ENCODE measurements at places on chromosomes 7 and 10. TPM values are rescaled to one million over a fixed set of nuclear protein-coding genes. Genes with fewer than 3 reads are reported as not detected.

The CHAT gene
- not detected for total RNA-seq

The PAX4 gene
- not detected for total RNA-seq

The CALML3 gene
- total RNA-seq: not detected

The TUBB8 gene
- total RNA-seq: not detected

The CDHR1 gene
- total RNA-seq: not detected

The SLC13A1 gene
- total RNA-seq: not detected

DNA sequence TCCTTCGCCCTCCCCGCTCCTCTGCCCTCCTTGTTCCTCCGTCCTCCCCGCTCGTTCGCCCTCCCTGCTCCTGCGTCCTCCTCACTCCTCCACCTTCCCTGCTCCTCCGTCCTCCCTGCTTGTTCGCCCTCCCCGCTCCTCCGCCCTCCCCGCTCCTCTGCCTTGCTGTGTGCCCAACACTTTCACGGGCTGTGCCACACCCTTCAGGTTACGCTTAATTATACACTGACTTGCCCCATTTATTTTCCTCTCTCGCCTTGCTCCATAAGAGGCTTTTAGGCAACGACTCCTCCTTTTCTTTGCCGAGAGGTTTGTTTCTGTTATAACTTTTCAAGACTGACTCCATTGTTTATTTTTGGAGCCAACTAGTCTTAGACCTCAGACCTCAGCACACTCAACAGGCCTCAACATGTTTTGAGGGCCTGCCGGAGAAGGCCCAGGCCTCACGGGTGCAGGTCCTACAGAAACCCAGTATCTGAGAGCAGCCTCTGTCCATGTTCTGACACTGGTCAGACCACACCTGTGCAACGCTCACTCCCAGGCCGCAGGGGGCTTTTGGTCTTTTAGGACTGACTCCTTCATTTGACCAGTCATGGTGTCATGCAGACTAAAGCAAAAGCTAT lies 18.2 kb upstream of the PRKAG2 start:
- no peak for DNase-seq

- no peak for DNase-seq
Measured at GRCh38 chr10:60527676-60528075, 138.0 kb upstream of the ANK3 start.

- peak; percentile 95 for DNase-seq
Measured at GRCh38 chr10:97584060-97584797, at the start of gene HOGA1. Gene HOGA1, plus strand, starts transcription at chr10:97584389. Its CDS starts 315 bp downstream, at chr10:97584704.

DNA sequence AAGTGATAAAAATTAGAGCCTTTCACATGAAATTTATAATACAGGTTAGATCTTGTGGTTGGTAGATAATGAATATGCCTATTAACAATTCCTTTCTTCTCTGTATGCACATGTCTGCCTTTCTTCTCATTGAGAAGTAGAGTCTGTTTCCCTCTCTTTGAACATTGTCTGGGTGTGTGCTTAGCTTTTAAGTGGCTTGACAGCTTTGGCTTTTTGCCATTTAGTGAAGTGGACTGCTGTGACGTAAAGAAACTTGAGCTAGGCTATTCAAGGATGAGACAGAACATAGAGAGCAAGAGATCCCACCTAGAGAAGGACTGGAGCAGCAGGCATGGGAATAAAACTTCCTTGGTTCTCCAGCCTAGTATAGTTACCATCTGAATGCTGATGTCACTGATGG lies 996.7 kb upstream of the CELF2 start:
- no peak for DNase-seq

DNA sequence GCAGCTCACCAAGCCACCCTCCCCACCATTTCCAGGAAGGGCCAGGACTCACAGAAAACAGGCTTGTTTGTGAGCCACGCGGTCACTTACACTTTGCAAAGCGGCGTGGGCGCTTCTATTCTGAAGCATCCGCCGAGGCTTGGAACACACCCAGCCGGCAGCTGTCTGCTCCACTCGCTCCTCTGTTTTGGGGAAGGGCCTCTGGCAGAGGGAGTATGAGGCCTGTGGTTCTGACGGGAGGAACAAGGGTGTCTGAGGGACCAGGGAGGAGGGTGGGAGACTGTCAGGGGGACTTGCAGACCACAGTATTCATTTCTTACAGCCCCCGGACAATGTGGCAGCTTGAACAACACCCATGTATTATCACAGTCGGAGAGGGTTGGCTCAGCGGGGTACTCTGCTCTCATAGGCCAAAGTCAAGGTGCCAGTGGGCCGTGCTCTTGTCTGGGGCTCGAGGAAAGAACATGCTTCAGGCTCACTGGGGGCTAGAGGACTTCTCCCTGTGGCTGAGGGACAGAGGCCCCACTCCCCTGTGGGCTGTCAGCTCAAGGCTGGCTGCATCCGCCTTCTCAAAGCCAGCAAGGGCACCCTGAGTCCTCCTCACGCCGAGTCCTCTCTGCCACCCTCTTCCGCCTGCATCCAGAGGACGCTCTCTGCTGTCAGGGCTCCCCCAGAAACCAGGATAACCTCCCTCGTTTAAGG lies 60.4 kb upstream of the FAM20C start:
- DNase-seq: no peak

DNA sequence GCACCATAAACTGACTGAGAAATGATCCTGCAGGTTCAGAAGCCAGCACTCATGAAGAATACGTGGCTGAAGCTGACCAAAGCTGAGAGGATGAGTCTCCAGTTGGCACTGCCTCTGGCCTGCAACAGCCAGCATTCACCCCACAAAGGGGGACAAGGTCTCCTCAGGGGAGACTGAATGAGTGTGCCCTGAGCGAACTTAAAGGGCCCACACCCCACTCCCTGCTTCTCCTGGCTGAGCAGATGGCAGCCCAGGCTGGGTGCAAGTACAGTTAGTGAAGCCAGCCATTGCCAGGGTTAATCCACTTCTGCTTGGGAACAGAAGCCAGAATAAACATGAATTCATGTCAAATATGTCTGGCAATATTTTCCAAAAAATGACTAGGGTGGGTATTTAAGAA lies 98.1 kb downstream of the PPP1R17 start:
- no peak for DNase-seq

- no peak for DNase-seq
Measured at GRCh38 chr10:6600224-6600987, 20.3 kb upstream of the PRKCQ start.

GRCh38 chr10:132400041-132400546 lies 3.1 kb downstream of the PWWP2B start:
- no peak for DNase-seq

GRCh38 chr7:128757203-128757602 lies 18.0 kb downstream of the CALU start:
- no peak for DNase-seq

DNA sequence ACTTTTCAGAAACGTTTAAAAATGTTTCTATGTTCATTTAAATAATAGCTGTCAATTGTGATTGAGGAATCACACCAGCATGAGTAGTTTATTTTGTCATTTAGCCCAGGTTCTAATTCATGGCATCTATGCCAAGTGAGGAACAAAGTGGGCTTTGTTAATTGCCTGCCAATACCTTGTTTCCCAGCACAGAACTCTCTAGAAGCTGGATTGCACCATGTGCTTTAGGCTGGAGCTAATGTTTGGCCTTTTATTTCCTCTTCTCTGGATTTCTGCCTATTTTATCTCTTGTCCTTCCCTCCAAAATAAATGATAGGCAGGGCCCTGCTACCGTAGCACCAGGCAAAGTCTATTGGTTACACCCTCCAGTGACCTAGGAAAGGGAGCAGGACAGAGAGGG lies 109.9 kb upstream of the ITGB1 start:
- DNase-seq: no peak

GRCh38 chr7:7426676-7427075 lies 109.0 kb downstream of the COL28A1 start:
- no peak for DNase-seq

- no peak for DNase-seq
Measured at GRCh38 chr7:1542841-1543747, 12.6 kb downstream of the MAFK start.

DNA sequence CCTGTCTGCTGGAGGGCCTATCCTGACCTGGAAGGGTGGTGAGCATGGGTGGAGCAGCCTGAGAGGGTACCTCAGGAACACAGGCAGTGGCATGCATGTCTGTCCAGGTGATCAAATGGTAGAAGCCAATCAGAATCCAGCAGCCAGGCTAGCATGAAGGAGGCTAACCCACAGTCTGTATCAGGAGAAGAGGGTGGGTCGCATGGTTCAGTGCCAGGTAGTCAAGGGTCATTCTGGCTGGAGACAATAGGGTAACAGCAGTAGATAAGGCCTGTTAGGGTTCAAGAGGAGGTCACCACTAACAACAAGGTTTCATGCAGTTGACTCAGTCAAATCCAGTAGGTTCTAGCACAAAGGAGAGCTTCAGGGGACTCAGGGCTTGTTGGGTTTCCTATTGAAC lies 10.4 kb downstream of the ALDH18A1 start:
- DNase-seq: no peak

GRCh38 chr10:88194961-88195367 lies 331.5 kb downstream of the PTEN start:
- DNase-seq: no peak

GRCh38 chr10:13859979-13860654 lies 273.4 kb downstream of the PRPF18 start:
- DNase-seq: no peak

DNA sequence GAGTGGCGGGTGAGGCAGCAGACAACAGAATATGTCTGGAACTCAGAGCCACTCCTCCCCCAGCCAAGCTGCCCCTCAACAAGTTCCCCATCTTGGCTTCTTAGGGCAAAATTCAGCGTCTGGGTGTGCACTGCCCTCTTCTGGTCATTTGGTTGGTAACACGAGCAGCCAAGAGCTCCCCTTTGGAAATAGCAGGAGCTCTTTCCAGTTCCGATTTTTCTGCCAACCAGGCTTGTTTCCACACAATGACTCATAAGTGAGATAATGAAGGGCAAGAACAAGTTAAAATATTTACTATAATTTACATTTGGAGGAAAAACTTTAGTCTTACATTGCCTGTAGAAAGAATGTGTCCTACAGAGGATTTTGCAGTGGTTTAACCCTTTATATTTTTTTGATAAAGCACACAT lies 70.5 kb downstream of the ADCYAP1R1 start:
- DNase-seq: peak; percentile 91

DNA sequence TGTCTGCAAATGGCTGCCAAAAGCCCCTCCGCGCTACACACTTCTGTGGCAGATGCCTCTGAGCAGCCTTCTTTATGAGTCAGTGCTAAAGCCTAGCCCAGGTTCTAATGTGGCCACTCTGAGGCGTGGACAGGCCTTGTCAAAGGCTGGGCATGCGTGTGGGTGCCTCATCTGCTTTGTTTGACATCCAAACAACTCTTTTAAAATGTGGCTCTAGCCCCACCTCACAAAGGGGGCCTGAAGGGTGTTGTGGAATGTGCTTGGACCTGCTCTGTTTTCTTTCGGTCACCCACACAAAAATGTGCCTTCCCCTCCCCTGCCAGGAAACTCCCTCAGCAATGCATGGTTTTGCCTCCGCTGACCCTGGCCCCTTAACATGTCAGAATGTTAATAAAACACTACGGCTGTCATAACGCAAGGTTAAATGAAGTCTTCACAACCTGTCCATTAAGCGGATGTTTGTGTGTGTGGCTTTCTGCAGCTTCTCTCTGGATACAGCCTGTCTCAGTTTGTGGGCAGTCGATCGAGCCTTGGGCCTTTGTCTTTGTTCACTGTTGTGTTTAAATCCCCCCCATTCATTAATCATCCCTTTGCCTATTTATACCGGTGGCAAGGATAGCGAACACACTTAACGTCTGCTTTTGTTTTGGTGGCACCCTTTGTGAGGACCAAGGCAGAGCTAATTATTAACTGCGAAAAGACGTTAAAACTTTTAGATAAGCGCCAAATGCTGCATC lies 718.9 kb downstream of the LRMDA start:
- no peak for DNase-seq

DNA sequence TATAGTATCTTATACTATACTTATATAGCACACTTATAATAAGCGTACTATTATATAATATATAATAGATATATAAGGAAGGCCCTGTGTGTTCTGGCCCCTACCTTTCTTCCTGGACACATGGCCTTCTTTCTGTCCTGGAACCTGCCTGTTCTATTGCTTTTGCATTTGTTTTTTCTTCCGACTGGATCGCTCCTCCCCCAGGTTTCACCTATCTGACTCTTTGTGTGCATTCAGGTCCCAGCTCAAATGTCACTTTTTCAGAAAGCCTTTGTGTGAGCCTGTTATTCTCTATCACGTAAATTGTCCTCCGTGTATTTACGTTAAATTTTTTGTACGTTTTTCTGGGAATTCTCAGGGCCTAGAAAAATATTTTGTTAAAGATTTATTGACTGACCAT lies 2.9 kb upstream of the TRIM8 start:
- DNase-seq: no peak

All from A172 (cell line).